ENCODE measurements at places on chromosomes 2 and 18. TPM values are rescaled to one million over a fixed set of nuclear protein-coding genes. Genes with fewer than 3 reads are reported as not detected.
A peak's percentile ranks its signal among the peaks of the same experiment; 100 is the strongest.

DNA sequence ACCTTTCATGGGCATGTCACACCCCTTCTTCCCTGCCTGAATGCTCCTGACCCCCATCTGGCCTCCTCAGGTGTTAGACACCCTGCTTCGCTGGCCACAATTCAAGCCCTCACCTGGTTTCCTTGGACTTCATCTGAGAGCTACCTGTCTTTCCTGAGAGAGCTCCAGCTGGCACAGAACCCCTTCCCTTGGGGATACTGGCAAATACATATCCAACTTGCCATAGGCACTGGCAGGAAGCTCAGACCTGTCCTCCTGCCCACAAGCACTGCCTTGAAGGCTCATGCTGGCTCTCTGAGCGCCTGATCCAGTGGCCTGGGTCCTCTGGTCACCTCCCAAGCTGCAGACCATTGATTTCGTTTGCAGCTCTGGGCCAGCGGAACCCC is 74.1 kb upstream of the MAP4K3 start:
- H3K36me3 ChIP-seq: no peaks in the 10 kb centered on the region
- no peak overlapping the region for H3K4me3 ChIP-seq
- H3K27ac ChIP-seq: no peak overlapping the region
- H3K4me1 ChIP-seq: no peaks in the 10 kb centered on the region
- H3K27me3 ChIP-seq: no peaks in the 10 kb centered on the region
- no peak for DNase-seq

DNA sequence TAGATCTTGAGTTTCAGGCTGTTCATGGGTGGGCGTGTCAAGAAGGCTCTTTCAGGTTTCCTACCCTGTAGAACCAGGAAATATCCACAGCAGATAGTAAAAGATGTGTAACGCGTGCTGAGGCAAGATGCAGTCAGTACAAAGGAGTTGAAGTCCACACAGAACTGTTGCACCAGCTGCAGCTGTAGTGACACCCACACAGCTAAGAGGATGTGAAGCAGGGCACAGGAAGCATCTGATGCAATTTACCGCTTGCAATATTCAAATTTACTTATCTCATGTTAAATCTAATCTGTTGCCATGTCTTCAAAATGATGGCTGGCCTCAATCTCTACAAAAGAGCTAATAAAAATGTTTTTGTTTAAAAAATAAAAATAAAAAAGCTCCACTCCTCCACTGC is 132.8 kb downstream of the ARHGAP15 start:
- no peaks in the 10 kb centered on the region for H3K27me3 ChIP-seq
- peak; percentile 70 for DNase-seq
- H3K4me1 ChIP-seq: peaks cover 9% of the 10 kb centered on the region
- no peaks in the 10 kb centered on the region for H3K36me3 ChIP-seq

GRCh38 chr2:20532634-20533437 is 86.0 kb downstream of the RHOB start:
- no peak overlapping the region for H3K27ac ChIP-seq
- H3K4me1 ChIP-seq: no peaks in the 10 kb centered on the region
- H3K36me3 ChIP-seq: no peaks in the 10 kb centered on the region
- no peak for DNase-seq
- H3K4me3 ChIP-seq: no peak overlapping the region

- no peaks in the 10 kb centered on the region for H3K27me3 ChIP-seq
- no peak for DNase-seq
- H3K36me3 ChIP-seq: no peaks in the 10 kb centered on the region
- no peaks in the 10 kb centered on the region for H3K4me1 ChIP-seq
Observed at GRCh38 chr2:8214036-8214615, 467.7 kb upstream of the ID2 start.

- DNase-seq: no peak
- H3K36me3 ChIP-seq: no peaks in the 10 kb centered on the region
- H3K27me3 ChIP-seq: no peaks in the 10 kb centered on the region
- H3K4me1 ChIP-seq: no peaks in the 10 kb centered on the region
- H3K4me3 ChIP-seq: no peak overlapping the region
- H3K27ac ChIP-seq: no peak overlapping the region
Observed at GRCh38 chr2:126381091-126381490, 274.9 kb upstream of the GYPC start.

DNA sequence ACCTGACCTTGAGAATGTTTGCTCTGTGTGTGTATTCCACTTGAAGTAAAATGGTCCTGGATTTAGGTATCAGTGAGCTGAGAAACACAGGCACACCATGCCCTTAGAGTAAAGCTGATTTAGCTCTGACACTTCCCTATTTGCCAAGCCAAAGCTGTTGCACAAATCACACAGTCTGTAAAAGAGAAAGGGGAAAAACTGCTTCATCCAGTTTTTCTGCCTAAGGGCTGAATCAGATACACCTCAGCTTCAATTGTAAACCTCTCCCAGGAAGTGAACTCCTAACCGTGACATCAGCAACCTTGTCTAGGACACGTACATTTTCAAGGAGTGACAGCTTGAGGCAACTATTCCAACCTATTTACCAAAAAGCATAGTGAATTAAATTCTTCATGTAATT is 150.4 kb downstream of the NR4A2 start:
- no peaks in the 10 kb centered on the region for H3K4me1 ChIP-seq
- H3K27ac ChIP-seq: peak overlapping the region; percentile 71
- no peaks in the 10 kb centered on the region for H3K36me3 ChIP-seq
- H3K27me3 ChIP-seq: no peaks in the 10 kb centered on the region

DNA sequence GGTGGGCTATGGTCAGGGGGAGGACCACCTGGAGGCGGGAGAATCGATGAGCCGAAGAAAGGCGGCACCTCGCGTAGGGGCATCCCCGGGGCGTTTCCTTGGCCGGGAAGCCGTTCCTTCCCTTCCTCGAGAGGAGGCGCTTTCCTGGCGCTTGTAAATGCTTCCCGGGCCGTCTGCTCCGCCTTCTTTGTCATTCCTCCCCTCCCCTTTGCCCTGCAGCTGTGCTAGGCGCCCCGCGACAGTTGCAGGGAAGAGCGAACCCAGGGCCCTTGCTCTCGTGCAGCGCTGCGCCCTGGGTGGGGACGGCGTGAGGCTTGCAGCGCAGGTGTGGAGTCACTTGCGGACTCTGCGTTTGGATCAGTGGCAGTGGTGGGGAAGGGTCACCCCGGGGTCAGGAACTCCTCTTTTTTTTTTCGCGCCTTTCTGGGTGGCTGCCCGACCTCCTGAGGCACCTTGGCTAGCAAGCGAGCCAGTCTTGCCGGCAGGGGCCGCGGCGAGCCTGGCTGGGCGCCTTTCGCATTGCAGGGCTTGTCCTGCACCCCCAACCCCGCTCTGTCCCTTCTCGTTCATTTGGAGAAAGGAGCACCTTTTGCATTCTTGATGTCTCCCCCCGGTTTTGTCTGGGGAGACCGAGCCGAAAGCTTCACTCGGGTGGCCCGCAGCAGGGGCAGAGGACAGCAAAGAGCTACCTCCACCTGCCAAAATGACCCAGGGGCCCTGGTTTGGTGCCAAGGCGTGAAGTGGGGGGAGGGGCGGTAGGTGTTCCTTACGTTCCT is 858 bp downstream of the KCNS3 start:
- H3K27me3 ChIP-seq: no peaks in the 10 kb centered on the region
- peak; percentile 87 for DNase-seq
- peaks cover 8% of the 10 kb centered on the region for H3K4me1 ChIP-seq
- peak overlapping the region; percentile 33 for H3K4me3 ChIP-seq
- no peaks in the 10 kb centered on the region for H3K36me3 ChIP-seq

GRCh38 chr18:57649556-57650500 is 28.2 kb upstream of the NARS1 start:
- no peaks in the 10 kb centered on the region for H3K4me1 ChIP-seq
- no peak for DNase-seq

GRCh38 chr18:905948-906415 is 1.3 kb downstream of the ADCYAP1 start:
- no peak overlapping the region for H3K27ac ChIP-seq
- H3K36me3 ChIP-seq: no peaks in the 10 kb centered on the region
- peaks cover 49% of the 10 kb centered on the region for H3K27me3 ChIP-seq
- H3K4me3 ChIP-seq: no peak overlapping the region
- no peak for DNase-seq

DNA sequence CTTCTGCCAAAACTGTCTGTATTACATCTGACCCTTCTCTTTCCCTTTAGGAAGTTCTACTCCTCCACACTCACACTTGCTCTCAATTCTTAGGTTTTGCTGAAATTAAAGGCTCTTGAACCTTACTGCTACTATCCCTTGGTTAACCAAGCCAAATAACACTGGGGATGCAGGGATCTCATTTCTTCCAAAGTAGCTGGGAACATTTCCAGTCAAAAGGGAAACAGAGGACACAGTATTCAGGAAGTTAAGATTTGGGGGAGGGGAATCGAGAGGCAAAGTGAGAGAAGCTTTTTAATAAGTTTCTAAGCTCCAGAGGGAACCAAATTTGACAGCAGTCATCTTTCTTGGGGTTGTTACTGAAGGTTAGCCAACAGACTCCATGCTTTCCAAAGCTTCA is 6.2 kb downstream of the SEPTIN2 start:
- no peak overlapping the region for H3K4me3 ChIP-seq
- H3K27me3 ChIP-seq: no peaks in the 10 kb centered on the region
- no peaks in the 10 kb centered on the region for H3K4me1 ChIP-seq
- H3K27ac ChIP-seq: no peak overlapping the region
- no peak for DNase-seq

DNA sequence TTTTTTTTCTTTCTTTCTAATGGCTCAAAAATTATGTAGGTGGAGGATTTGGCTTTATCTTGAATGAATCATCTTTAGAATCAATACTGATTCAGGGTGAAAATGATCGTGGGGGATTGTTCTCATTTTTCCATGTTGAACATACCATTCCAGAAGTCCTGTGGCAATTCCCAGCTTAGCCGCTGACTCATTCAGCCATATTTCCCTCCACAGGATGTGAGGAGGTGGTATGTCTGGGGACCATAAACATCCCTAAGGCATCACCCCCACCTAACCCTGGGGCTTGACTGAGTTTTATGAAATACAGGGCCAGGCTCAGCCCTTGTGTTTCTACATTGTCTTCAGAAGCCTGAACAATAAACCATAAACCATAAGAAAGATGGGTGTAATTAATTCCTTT is 92.7 kb upstream of the FN1 start:
- no peaks in the 10 kb centered on the region for H3K36me3 ChIP-seq
- H3K27me3 ChIP-seq: no peaks in the 10 kb centered on the region
- H3K27ac ChIP-seq: no peak overlapping the region

- H3K4me1 ChIP-seq: no peaks in the 10 kb centered on the region
- no peak overlapping the region for H3K27ac ChIP-seq
- H3K36me3 ChIP-seq: no peaks in the 10 kb centered on the region
- H3K27me3 ChIP-seq: no peaks in the 10 kb centered on the region
- H3K4me3 ChIP-seq: no peak overlapping the region
- no peak for DNase-seq
Observed at GRCh38 chr18:36496022-36496421, 198.5 kb downstream of the FHOD3 start.

DNA sequence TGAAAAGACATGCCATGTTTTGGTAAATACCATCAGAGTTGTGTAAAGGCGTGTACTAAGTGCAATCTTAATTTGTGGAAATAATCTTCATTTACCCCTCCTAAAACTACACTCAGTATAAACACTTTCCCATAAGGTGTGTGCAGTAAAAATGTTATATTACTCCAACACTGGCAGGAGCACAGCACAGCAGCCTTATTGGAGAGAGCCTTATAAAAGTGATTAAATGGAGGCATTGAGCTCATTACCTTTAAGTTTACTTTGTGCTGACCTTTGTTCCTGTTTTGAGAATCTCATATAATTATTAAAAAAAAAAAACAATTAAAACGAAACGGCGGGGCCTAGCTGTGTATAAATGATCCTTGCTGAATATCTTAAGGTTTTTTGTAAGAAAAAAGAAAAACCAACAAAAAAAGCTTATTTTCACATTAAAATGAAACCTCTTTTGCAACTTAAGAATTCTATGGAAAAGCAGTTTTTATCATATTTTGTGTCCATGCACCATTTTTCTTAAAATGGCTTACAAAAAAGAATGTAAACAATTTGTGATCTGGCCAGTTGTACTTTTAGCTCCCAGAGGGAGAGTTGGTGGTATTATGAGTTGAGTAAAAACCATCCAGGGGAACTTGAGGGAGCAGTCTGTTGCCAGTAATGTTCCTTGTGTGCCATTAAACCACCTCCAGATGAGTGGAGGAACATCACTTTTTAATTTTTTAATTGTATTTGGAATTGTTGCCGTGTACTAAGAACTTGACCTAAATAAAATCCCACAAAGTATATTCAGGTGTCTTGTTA is 103.4 kb downstream of the ABI2 start:
- H3K4me1 ChIP-seq: no peaks in the 10 kb centered on the region
- no peak overlapping the region for H3K27ac ChIP-seq
- no peak for DNase-seq

DNA sequence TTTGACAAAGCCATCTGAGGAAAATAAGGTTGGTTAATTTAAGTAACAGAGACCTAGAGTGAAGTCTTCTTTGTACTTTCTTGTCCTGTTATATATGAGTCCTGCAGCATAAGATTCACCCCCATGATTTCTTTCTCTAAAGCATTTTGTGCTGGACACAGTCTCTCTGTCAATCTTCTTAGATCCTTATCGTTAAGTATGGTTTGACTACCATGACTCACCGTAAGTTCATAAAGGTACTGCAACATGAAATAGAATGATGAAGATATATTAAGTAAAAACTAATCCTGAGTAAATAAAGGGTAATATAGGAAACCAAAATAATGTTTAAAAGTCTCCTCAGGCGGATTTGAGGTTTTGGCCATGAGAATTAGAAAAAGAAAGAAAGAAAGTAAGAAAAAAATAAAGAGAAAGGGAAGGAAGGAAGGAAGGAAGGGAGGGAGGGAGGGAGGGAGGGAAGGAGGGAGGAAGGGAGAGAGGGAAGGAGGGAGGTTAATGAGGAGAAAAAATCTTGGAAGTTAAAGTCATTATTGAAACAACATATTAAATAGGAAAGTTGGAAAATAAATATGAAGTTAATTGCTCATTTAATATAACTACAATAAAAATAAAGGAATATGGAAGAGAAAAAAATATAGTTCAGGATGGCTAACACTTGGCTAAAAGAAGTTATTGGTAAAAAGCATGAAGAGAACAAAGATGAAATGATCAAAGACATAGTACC is 980.3 kb upstream of the CDH2 start:
- no peaks in the 10 kb centered on the region for H3K36me3 ChIP-seq
- DNase-seq: no peak
- no peaks in the 10 kb centered on the region for H3K27me3 ChIP-seq
- H3K27ac ChIP-seq: no peak overlapping the region
- no peak overlapping the region for H3K4me3 ChIP-seq
- no peaks in the 10 kb centered on the region for H3K4me1 ChIP-seq

GRCh38 chr18:11990539-11990938 is 9.2 kb downstream of the IMPA2 start:
- DNase-seq: no peak
- no peaks in the 10 kb centered on the region for H3K27me3 ChIP-seq
- no peak overlapping the region for H3K27ac ChIP-seq
- no peak overlapping the region for H3K4me3 ChIP-seq
- H3K4me1 ChIP-seq: no peaks in the 10 kb centered on the region
- H3K36me3 ChIP-seq: no peaks in the 10 kb centered on the region

Gene MC5R
- total RNA-seq: not detected

Gene NCKAP5
- 19.3 TPM for total RNA-seq

Gene OTX1
- not detected for total RNA-seq

Gene IL37
- not detected for total RNA-seq

Gene HDLBP
- total RNA-seq: 361 TPM

Gene PXDN
- 148 TPM for total RNA-seq

Gene FOXD4L1
- total RNA-seq: 0.40 TPM

Gene ACTR2
- 128 TPM for total RNA-seq

Measured in Peyer's patch (tissue), 4 donors.